ENCODE measurements at places on chromosomes 16 and 17.

DNA sequence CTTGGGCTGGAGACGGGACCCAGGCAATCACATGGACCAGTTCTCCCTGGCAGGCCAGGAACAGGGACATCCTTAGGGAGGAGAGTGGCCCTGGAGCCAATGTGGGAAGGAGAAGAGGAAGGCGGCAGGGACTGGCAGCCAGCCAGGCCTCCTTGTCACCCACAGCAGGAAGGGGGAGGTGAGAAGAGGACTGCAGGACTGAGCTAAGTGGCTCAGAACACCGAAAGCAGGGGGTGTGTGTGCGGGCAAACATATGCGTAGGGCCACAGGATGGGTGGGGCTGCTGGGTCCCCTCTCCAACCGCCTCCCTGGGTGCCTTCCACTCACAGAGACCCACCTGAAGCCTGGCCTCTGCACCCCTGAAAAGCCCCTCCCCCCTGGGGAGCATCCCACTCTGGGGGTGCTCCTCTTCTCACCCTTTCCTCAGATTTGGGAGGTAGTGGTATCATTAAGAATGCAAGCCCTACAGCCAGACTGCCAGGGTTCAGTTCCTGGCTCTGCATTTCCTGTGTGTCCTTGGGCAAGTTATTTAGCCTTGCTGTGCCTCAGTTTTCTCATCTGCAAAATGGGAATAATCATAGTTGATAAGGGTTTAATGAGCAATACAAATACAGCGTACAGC lies 8.1 kb downstream of the PNMT start:
- DNase-seq: no peak

DNA sequence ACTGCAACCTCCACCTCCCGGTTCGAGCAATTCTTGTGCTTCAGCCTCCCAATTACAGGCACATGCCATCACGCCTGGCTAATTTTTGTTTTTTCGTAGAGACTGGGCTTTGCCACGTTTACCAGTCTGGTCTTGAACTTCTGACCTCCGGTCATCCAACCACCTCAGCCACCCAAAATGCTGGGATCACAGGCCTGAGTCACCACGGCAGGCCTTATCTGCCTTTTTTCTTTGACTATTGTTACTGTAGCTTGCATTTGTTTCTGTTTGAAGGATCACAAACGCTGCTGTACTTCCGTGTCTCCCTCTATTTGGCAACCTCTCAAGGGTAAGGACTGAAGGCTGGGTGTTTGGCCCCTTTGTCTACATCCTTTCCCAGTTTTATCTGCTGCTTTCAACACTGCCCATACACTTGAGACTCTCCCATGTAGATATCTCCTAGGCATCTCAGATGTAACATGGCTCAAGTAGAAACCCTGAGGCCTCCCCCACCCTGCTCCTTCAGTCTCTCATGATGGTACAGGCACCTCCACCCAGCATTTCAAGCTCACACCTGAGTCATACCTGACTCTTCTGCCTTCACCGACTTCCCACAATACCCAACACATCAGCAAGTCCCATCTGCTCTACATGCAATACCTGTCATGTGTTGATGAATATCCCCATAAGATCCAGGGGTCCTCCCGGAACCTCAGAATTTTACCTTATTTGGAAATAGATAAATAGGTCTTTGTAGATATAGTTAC lies 219.0 kb downstream of the CPPED1 start:
- DNase-seq: no peak

- no peak for DNase-seq
These were observed 29.0 kb downstream of the PLCD3 start for GRCh38 chr17:45103269-45103795.

DNA sequence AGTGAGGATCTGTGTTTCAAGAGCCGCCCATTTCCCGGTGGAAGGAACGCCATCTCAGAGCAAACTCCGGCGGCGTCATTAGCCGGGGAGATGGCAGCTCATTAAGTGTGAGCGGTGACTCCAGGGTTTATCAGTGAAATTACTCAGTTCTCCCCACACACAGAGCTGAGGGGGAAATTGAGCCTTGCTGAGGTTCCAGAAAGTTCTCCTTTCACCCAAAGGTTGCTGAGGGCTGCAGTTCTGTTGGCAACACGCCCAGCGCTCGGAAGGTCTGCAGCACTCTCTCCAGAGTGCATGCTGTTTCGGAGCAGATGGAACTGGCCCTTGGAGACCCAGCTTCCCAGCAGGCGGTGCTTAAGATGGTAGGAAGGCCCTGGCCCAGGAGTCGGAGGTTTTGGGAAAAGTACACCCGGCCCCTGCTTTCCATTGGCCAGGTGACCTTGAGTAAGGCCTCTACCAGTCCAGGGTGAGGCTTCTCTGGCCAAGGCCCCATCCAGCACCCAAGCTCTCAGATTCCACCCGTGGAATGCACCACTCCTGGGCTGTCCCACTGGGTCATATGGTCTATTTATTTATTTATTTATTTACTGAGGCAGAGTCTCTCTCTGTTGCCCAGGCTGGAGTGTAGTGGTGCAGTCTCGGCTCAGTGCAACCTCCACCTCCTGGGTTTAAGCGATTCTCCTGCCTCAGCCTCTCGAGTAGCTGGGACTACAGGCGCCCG lies 167.7 kb upstream of the CIBAR2 start:
- DNase-seq: no peak

DNA sequence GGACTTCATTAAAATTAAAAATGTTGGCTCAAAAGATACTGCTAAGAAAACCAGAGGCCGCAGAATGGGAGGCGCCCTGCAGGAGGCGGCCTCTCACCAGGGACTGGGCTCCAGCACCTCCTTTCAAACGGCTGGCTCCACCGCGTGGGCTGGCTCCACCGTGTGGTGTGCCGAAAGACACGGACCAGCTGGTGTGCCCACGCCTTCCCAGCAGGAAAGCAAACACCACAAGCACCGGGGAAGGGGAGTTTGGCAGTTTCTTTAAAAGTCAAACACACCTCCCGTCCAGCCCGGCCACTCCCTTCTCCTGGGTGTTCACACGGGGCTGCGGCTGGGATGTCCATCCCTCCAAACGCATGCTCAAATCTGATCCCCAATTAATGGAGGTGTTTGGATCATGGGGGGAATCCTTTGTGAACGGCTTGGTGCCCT lies 13.9 kb downstream of the HAGH start:
- DNase-seq: peak; percentile 59

DNA sequence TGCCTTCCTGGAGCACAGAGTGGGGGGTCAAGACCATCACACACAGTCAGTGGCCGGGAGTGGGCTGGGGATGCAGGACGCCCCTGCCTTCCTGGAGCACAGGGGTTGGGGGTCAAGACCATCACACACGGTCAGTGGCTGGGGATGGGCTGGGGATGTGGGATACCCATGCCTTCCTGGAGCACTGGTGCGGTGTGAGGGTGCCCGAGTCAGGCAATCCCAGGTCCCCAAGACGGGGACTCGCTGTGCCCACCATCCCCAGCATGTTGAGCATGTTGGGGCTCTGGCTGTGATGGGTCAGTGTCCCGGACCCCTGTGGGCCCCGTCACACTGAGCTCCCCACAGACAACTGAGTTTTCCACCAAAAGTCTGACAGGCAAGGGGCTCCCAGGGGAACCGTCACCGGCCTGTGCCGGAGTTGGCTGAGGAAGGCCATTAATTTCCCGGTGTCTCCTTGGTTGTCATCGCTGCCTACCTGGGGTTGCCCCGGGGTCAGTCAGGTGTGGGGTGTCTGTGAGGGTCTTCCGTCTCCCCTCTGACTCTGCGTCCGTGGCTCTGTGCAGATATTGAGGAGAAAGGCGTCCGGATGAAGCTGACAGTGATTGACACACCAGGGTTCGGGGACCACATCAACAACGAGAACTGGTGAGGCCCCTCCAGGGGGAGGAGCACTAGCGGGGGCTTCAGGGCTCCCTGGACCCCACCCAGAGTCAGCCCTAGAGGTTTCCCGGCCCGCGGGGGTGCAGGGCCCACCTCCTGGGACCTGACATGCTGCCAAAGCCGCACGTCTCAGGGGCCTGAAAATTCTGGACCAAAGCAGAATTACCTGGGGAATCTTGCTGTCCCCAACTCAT lies 347.1 kb downstream of the SEC14L1 start:
- no peak for DNase-seq

DNA sequence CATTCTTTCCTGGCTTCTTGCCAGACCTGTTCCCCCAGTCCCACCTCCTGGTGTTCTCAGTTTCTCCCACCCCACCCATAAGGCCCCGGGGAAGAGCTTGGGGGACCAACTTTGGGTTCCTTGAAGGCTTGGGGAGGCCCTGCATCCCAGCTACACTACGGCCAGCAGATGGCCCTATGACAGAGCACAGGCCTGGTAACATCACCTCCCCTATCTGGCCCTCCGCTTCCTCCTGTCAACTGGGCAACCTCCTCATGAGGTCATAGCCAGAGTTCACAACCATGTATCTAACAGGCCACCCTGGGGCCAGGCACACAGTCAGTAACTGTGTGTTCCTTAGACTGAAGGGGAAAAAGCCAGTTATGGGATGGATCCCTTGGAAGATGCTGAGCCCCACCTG lies 31.4 kb downstream of the MYO15A start:
- no peak for DNase-seq

All from stimulated activated CD4-positive, alpha-beta T cell treated with anti-CD3 and anti-CD28 coated beads, Interleukin-4, amount 100 ng/mL, for 1 hour (primary cell).